ENCODE measurements at places on chromosomes 12 and 14.

DNA sequence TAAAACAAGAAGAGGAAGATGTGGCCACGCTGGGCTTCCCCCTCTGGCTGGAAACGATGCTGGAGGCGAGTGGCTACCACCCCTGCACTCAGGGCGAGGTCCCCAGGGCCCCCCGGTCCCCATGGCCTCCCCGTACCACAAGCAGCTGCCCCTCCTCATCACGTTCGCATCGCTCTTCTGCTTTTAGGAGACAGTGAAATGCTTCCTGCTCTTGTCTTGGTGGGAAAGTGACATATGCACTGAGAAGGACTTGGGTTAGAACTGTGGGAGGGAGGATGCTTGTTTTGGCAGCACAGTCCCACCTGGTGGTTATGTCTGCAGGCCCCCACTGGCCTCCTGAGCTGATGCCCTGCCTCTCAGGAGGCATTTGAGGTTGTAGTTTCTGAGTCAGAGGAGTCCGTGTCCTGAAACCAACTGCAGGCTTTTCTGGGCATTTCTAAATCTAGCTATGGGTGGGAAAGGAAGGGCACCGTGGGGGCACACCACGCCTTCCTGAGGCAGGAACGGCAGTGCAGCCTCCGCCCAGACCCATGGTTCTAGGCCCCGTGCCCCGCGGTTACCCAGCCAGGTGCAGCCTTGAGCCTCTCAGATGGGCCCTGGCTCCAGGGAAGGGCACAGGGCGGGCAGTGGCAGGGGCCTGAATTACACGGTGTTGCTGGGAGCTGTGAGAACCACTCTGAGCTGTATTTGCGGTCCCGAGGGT lies 139.3 kb downstream of the ADGRD1 start:
- DNase-seq, result peak; percentile 92

- no peak for DNase-seq
Measured at GRCh38 chr12:50615907-50616296, 111.1 kb downstream of the DIP2B start.

- DNase-seq, result no peak
Measured at GRCh38 chr14:93693914-93694313, 94.4 kb downstream of the PRIMA1 start.

GRCh38 chr14:30991408-30991807 lies 34.0 kb upstream of the AP4S1 start:
- DNase-seq, result no peak

DNA sequence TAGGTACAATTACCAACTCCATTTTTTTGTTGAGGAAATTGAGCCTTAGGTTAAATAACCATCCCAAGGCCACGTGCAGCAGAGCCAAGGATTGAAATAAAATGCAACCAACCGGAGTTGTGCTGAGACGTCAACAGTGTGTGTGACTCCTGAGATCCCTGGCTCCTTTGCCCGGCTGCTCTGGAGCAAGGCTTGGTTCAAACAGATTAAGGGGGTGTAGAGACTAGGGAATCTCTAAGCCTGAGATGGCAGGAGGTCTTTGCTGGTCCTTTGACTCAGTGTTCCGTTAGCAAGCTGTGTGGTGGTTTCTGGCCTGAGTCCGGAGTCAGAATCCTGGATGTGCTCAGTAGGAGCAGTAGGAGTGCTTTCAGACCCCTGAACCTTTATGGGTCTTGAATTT lies 1.4 kb upstream of the SLC8A3 start:
- no peak for DNase-seq

DNA sequence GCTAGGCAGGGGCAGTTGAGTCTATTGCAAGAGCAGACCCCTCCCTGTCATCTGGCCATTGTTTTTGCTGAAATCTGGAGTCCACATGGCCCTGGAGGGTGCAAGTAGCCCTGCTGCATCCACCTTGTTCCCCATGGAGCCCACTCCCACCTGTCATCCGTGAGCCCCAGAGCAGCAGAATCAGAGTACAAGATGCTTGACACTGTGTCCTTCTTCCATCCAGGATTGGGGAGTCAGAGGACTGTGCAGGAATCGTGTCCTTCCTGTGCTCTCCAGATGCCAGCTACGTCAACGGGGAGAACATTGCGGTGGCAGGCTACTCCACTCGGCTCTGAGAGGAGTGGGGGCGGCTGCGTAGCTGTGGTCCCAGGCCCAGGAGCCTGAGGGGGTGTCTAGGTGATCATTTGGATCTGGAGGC lies 8.8 kb downstream of the DHRS2 start:
- no peak for DNase-seq

GRCh38 chr14:93532541-93532940 lies 101.8 kb downstream of the UNC79 start:
- DNase-seq, result peak; percentile 18

DNA sequence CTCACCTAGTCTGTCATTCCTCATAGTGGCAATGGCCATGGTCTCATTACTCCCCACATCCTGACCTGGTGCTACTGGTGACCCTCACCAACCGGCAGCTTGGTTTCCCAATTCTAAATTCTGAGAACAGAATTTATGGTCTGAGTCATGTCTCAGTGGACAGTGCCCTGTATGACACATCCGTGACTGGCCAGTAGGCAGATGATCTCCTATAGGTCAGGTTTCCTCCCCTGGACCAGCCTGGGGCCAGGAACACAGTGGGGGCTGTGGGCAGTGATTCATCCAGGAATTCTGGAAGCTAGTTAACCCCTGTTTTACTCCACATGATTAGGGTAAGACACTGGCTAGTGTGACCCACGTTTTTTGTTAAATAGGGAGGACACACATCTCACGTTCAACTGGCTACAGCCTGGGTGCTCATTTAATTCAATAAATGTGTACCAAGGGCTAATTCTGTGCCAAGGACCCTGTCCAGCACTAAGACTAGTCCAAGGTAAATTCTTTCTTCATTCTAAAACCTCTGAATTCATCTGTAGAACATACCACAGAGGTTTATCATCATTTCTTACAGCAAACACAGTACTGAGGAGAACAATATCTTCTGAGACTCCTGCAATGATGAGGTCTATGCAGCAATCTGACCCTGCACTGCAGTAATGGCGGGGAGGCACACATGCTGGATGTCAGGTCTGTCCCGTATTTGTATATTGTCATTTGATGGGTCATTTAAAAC lies 249.6 kb upstream of the TBX3 start:
- no peak for DNase-seq

GRCh38 chr14:95585953-95586620 lies 51.2 kb downstream of the GLRX5 start:
- no peak for DNase-seq

- no peak for DNase-seq
Measured at GRCh38 chr12:105640761-105641160, 310.3 kb downstream of the C12orf75 start.

GRCh38 chr12:8465301-8465996 lies 9.7 kb downstream of the CLEC6A start:
- no peak for DNase-seq

GRCh38 chr12:43095669-43096280 lies 456.2 kb downstream of the ADAMTS20 start:
- no peak for DNase-seq

DNA sequence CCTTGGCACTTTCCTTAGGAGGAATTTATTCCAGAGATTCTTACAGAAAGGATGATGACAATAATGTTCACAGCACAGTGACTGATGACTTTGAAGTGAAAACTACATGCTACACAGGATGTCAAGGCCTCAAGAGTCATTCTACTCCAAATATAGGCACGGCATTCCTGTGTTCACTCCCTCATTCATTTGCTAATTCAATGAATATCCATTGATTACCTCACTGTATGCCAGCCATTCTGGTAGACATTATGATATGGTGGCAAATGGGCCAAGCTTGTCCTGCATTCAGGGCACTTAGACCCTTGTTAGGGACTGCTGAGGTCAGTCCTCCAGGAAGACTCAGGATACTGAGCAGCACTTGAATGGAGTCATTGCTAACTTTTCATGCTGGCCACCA lies 48.0 kb downstream of the FOXN4 start:
- DNase-seq, result no peak

GRCh38 chr12:27657296-27657695 lies 39.0 kb upstream of the REP15 start:
- no peak for DNase-seq

DNA sequence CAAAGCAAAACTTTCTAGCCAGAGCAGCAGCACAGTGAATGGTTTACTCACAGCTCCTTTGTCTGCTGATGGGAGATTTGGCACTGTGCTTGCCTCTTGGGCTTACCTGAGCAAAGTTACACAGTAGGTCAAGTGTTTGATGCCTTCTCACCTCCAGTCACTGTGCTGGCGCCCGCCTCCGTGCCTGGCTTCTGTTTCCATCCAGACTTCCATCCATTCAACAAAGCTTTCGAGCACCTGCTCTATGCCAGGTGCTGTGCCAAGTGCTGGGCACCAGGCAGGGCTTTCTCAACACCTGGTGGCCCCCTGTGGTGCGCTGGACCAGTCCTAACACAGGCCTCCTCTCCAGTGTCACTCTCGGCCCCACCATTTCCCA lies 199.2 kb upstream of the EEA1 start:
- no peak for DNase-seq

- peak; percentile 23 for DNase-seq
Measured at GRCh38 chr14:49766839-49767238, 1.1 kb upstream of the KLHDC2 start.

- peak; percentile 64 for DNase-seq
Measured at GRCh38 chr14:89767861-89768268, 186.7 kb downstream of the EFCAB11 start.

- peak; percentile 39 for DNase-seq
Measured at GRCh38 chr12:66365718-66366490, 63.6 kb downstream of the HELB start.

- no peak for DNase-seq
Measured at GRCh38 chr14:96084796-96085195, 45.6 kb downstream of the C14orf132 start.

- no peak for DNase-seq
Measured at GRCh38 chr14:50257732-50258131, 26.4 kb upstream of the SOS2 start.

GRCh38 chr12:106380954-106381353 lies 23.4 kb downstream of the POLR3B start:
- no peak for DNase-seq

DNA sequence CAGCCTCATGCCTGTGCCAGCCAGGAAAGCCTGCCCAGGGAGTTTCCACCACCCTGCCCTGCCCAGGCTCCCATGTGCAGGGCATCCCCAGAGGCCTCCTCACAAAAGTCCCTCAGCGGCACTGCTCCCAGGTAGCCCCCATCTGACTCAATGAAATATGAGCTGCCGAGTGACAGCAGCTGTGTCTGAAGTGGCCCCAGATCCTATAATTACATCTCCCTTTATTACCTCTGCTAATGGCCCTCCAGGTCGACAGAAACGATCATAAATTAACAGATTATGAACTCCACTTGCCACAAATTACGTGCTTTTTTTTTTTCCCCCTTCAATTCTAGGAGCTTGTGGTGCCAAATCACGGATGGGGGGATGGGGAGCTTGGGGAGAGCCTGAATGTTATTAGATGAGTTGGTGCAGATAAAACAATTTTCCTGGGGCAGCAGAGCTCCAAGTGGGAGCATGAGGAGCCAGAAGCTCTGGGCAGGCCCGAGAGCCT lies 110.4 kb downstream of the ESRRB start:
- no peak for DNase-seq

DNA sequence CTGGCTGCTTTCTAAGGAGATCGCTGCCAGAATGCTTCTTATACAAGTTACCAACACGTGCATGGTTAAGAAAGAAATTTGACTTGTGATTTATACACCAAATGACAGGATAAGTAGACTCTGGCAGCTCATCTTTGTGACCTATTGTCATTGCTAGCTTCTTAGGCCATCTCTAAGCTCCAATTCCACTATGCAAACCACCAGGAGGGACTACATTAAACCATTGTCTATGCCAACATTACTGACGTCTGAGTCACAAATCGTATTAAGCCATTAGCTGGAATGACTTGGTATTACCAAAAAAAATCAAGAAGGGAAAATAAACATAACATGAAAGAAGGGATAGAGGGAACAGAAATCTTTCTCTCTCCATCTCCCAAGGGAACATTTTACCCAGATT lies 15.8 kb upstream of the VPS33A start:
- DNase-seq, result no peak

DNA sequence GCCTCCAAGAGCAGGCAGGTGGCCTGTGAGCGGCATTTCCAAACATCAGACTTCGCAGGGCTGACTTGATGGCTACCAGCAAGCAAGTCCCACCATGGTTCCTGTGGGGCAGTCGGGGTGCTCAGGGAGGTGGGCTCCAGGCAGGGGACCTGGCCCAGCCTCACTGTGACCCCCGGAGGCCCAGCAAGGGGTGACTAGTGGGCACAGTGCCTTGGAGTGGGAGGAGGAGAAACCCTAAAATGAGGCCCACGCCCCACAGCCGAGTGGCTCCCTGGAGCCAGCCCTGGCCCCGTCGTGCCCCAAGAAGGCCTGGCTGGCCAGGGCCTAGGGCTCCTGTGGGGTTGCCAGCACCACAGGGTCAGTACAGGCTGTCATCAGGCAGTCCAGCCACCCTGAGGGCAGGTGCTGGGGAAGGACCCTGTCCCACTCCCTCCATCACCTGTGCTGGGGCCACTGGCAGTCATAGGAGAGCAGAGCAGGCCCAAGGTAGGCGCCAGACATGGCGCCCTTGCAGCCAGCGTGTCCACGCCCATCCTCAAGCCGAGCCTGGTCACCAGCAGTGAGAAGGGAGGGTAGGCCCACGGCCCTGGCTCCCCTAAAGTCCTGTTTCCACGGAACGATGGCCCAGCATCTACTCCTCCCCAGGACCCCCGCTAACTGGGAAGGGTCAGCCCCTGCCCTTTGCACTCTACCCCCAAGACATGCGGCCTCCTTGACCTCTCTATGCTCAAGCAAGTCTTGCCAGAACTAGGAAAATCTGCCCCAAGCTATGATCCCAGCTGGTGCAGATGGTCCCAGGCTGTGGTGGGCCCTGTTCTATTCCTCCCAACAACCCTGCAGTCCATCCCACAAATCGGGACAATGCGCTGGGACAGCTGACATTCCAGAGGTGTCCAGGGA lies 144.2 kb upstream of the C14orf180 start:
- DNase-seq, result no peak

- DNase-seq, result no peak
Measured at GRCh38 chr12:109558374-109559199, 14.7 kb downstream of the MMAB start.

DNA sequence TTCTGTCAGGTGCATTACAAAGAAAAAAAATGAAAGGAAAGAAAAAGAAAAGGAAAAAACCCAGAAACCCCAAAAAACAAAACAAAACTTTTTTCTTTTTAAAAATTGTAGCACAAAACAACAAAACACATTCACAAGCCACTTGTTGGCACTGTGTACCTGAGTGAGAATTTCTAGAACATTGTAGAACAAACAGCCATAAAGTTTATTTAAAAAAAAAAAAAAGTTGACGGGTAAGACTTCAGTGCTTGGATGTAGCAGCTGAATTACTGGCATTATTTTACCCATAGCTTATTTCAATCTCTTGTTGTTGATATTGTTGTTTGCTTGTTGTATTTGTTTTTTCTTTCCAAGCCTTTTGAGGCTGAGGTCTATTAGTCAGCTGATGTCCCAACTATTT lies 415.8 kb downstream of the SOX5 start:
- no peak for DNase-seq

All from NB4 (cell line).